RCC 7860 (cell line): ENCODE measurements at places on chromosomes 6 and 20.
A peak's percentile ranks its signal among the peaks of the same experiment; 100 is the strongest.

- no peak for DNase-seq
Measured at GRCh38 chr6:164303102-164303964, 888.8 kb downstream of the QKI start.

- DNase-seq: no peak
Measured at GRCh38 chr6:41298785-41299502, 12.5 kb upstream of the TREM1 start.

GRCh38 chr20:59723607-59724456, 119.5 kb downstream of the PHACTR3 start:
- no peak for DNase-seq

DNA sequence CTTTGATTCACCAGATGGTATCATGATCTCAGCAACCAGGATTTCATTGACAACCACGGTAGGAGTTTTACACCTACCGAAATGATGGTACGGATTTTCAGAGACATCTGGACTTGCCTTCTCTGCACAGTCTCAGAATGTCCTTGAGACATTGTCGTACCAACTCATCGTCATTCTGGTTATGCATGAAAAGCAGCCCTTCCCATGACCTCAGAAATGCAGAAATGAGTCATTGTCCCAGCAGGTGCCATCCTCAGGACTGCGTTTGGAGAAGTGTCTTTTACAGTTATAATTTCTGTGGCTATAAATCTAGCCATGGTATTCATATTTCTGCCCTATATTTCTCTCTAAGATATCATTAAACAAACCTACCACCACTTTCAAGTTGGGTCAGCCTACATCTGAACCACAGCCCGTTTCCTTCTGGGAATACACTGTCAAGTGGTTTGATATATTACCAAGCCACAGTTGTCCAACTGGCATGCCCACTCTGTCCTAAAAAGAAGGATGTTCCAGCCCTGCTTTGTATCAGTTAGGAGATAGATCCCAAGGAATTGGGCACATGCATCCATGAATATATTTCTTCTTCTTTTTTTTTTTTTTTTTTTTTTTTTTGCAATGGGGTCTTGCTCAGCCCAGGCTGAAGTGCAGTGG, 7.5 kb upstream of the BFSP1 start:
- DNase-seq: peak; percentile 30
